ENCODE measurements at places on chromosomes 13 and 19.

DNA sequence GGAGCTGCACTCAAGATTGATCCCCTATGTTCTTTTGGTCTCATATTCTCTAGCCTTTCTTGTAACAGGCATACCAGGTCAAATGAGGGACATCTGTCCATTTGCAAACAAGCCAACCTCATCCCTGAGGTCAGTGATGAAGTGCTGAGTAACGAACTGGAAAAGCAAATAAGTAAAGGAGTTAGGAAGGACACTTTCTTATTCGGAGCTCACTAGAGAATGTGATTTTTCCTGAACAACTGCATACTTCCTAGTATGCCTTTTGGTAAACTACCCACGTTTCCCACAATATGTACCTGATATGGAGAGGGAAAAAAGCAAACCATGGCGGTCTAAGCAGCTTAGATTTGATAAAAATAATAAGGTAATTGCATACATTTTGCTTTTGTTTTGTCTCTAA is 91.0 kb upstream of the MYCBP2 start:
- DNase-seq = no peak

DNA sequence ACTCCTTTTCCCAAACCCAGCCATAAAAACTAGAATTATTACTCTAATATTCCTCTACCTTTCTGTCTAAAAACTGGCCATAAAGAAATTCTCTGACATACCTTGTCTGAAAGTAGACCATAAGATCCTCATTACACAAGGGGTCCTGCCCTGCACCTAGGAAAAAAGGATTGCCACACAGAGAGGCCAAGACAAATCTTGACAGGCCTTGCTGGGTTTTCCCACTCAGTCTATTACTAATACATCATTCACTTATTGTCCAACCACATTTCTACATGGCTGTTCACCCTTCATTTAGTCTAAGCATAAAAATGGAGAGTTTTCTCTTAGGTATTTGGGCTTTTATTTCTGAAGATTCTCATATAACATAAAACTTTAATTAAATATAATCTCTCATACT is 319.8 kb downstream of the PCDH20 start:
- DNase-seq = no peak

DNA sequence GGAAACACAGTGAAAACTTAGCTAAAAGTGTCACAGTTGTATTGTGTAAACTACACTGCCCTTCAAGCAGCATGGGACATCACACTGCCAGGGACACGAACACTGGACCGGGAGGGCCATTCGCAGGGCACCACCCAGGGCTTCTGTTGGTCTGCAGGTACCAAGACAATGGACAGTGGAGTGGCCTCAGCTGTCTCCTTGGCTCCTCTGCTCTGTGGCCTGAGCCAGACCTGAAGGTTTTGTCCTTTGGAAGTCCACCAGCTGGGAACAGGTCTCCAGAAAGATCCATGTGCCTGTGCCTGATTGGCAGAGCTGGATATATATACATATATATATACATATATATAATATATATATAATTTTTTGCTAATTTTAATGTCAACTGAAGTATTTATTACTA is 149.8 kb downstream of the ZNF536 start:
- DNase-seq = no peak

DNA sequence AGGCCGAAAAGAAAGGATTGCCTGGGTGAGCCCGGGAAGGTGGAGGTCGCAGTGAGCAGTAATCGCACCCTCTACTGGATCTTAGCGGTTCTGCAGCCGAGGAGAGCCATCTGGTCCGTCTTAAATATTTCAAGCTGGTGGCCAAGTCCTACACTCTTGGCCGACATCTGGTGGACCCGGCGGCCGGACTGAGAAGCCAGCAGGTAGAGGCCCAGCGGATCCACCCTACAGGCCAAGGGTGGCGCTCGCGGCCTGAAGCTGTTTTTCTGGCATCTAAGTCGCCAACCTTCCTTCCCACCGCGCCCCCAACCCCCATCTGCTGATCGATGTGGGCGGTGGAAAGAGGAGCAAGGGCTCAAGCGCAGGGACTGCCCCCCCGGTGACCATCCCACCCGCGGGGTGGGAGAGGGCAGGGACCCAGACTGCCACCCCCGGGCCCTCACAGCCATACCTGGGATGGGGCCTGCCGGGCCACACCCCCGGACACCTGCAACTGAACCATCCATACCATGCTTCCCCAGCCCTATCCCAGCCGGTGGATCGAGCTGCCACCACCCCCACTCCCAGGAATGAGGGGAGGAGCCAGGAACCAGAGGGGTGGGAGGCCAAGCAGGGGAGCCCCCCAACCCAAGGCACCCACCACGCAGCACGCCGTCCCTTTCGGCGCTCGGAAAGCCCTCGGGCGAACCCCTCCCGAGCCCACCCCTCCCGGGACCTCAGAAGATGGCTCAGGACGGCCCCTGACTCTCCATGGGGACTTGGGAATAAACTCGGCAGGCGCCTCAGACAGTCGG is 46.3 kb upstream of the ZNF730 start:
- peak; percentile 60 for DNase-seq

DNA sequence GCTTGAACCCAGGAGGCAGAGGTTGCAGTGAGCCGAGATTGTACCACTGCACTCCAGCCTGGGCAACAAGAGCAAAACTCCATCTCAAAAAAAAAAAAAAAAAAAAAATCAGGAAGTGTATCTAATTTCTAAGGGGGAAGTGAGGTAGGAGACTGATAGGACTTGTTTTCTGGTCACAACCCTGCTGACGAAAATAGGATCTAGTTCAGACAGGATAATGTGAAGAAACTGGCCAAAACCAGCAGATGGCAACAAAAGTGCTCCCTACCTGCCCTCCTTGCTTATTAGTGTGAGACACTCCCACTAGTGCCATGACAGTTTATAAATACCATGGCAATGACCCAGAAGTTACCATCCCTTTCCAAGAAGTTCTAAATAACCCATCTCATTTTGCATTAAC is 36.0 kb upstream of the KPNA3 start:
- DNase-seq = no peak

DNA sequence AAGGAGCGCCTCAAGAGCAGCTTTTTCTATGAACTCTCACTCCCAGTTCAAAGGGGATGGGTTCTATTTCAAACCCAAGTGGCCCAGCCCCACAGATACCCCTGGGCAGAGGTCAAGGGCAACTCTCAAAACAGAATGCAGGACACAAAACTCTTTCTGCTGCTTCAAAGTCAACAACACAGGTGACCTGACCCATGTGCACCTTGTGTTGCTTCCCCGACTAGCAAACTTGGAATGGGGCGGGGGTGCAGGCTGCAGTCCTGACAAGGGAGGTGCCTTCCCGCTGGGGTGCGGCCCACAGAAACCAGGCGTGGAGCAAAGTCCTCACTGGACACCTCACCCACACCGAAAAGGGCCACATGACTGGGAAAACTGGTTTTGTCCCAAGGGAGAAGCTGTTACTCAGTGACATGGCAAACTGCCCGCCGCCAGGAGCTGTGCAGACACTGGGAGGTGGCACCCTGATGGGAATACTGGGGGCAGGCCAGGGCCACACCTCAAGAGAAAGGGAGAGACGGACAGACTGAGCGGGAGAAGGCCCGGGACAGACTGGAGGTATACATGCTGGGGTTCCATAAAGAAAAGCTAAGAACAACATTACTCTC is 17.4 kb downstream of the ZC3H4 start:
- no peak for DNase-seq

DNA sequence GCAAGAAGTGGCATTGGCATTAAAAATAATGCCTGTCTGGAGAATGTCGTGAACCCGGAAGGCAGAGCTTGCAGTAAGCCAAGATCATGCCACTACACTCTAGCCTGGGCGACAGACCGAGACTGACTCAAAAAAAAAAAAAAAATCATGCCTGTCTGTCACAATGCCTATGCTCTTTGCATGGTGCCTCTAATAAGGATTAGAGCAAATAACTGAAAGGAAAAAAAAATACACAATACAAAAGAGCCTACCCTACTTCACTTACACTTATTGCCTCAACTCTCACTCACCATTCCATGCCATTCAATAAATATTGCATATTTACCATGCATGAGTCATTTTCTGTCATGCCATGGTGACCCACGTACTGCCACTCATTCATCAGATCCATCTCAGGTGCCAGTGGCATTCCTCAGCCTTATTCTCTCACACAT is 49.1 kb downstream of the TBC1D4 start:
- no peak for DNase-seq

- peak; percentile 68 for DNase-seq
Measured at GRCh38 chr19:3710265-3710812, 2.2 kb downstream of the TJP3 start.

DNA sequence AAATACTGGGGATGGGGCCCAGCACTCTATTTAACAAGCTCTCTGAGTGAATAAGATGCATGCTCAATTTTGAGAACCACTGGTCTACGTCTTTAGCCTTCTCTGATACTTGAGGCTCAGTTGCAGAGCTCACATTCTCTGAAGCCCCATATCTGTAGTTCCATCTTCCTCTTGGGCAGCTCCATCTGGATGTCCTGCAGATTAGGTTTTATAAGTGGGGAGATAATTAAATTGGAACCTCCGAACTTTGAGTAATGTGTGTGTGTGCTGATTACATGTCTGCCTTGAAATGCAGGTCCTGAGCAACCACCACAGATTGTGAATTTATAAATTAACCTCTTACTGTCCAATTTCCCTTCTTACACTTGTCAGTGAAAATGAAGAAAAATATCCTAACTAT is 7.2 kb upstream of the RASL11A start:
- no peak for DNase-seq

DNA sequence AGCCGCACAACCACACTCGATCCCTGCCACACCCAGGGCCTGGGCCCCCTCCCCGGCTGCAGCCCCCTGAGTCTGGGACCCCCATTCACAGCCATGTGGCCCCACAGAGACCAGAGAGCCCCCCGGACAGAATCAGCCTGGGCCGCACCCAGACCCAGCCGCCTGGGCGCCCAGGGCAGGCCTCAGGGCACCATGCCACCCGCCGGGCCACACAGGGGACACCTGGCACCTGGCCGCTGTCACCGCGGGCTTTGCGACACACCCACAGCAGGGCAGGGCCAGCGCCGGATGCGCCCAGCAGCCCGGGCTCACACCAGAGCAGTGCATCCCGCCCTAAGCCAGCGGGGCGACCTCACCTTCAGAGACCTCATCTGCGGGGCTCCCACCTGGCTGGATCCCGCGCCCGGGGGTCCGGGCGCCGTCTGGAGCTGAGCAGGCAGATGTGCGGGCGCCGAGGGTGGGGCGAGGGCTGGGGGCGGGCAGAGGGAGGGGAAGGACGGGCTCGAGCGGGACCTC is 443 bp downstream of the TBXA2R start:
- DNase-seq = no peak

DNA sequence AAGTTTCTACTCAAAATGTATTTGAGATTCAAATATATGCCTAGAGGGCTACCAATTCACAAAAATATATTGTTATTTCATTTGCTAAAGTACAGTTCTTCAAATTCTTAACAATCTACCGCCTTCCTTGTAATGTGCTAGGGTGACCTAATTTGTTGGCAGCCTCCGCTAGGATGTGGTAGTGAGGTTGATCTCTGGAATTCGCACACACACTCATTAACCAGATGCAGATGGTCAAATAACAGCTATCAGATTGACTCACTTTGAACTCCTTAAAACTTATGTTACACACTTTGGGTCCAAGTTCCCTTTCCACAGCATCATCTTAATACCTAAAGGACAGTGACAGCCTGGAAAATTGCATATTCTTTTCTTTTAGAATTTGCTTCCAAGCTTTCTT is 367.3 kb downstream of the DCT start:
- DNase-seq = no peak

- no peak for DNase-seq
Measured at GRCh38 chr19:38806371-38806770, 6.4 kb downstream of the LGALS4 start.

GRCh38 chr19:17424743-17425365 is 5.0 kb downstream of the MVB12A start:
- DNase-seq = peak; percentile 71

- DNase-seq = no peak
Measured at GRCh38 chr19:618674-619285, 14.6 kb downstream of the POLRMT start.

DNA sequence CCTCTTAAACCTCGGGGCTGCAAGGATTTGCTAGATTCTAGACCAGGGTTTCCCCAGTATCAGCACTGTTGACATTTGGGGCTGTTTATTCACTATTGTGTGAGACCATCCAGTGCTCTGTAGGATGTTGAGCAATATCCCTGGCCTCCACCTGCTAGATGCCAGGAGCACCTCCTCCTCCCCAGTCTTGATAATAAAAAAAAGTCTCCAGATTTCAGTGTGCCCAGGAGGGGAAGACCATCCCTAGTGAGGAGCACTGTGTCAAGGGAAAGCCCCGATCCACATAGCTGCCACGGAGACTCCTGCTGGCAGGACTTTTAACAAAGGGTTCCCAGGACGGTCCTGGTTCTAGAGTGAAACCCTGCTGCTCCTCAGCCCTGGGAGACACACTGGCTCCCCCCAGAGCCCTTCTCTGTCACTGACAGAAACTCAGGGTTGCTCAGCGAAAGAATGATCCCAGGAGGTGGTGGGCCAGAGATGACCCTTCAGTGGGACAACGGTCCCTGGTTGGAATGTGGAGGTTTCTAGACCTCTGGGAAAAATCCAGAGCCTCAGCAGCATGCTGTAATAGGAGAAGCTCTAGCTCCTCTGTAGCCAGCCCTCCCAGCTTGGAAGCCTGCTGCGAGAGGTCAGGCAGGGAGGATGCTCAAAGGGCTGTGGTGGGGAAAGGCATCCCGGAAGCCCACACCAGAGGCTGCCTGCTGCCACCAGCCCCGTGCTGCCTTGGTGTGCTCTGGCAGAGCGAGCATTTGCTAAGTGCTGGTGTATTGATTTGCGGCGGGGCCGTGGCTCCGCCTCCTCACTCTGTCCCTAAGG is 20.3 kb downstream of the LYL1 start:
- peak; percentile 48 for DNase-seq

DNA sequence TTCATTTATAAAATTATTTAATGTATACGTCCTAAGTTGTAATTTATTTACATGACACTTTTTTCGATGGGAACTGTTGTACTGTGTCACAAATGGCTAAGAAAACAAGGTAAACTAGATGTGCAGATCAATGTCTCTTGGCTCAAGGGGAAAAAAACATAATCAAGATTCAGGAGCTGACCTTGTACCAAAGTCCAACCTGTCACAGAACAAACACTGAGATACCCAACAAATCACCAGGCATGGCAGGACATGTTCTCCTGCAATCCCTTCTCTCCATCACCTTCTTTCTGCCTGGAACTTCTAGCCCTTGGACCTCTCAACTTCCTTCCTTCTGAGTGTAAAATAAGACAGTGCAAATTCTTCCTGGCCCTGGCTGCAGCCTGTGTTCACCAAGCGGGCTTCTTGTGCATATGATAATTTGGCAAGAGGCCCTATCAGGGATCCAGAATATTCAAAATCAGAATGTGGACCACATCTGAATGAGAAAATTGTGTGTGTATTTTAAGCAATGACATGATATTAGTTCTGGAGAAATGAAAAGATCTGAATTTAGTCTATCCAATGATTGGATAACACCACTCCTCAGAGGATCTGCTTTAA is 445.9 kb downstream of the ZNF536 start:
- DNase-seq = no peak

DNA sequence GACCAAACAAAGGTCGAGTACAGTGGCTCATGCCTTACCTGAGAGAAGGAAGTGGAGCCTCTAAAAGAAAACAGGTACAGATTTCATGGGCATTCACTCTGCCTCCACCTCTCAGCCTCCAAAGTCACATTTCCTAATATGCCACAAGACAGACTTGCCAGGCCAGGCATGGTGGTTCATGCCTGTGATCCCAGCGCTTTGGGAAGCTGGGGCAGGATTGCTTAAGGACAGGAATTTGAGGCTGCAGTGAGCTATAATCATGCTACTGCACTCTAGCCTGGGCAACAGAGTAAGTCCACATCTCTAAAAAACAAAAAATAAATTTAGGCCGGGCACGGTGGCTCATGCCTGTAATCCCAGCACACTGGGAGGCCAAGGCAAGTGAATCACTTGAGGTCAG is 10.9 kb upstream of the DNMT1 start:
- no peak for DNase-seq
